ENCODE measurements at places on chromosomes 12 and 14.
A peak's percentile ranks its signal among the peaks of the same experiment; 100 is the strongest.

- no peak for DNase-seq
Measured at GRCh38 chr12:22228022-22228875, 106.3 kb downstream of the ST8SIA1 start.

DNA sequence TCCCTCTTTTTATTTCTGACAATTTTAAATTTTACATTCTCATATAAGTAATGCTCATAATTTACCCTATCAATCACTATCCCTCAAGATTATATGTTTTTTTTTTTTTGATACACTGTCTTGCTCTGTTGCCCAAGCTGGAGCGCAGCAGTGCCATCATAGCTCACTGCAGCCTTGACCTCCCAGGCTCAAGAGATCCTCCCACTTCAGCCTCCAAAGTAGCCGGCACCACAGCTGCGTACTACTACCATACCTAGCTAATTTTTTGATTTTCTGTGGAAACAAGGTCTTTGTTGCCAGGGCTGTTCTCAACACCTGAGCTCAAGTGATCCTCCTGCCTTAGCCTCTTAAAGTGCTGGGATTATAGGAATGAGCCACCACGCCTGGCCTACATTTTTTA lies 4.4 kb downstream of the DUSP16 start:
- no peak for DNase-seq

GRCh38 chr12:116945886-116946550 lies 35.3 kb downstream of the FBXW8 start:
- DNase-seq = no peak

DNA sequence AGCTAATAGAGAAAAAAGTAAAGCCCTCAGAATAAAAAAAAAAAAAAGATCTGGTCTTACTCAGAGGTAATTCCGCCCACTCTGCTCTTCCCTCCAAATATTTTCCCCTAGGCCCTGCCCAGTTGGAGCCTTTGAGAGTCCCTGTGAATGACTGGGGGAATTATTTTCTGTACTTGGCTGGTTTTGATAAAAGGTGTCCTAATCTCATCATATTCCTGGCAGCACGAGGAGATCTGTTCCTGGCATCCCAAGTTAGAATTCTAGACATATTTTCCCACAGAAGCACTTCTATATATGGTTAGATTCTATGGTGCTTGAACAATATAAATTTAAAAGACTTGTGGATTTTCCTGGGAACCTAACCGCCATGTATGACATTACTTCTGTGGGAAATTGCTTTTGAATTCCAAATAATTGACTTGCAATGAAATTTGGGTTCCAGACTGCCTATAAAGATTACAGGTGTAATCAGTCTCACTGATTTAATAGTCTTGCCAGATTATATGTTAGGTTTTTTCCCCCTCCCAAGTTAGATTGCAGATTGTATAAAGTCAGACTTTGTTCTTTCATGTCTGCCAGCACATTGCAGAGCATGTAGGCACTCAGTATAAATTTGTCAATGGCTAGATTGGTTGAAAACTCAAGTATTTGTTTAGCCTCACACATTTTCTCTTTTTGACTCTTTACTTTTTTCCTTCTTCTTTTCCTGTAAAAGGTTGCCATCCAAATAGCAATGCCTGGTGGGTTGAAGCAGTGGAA lies 12.3 kb downstream of the GPX2 start:
- no peak for DNase-seq

GRCh38 chr14:30748343-30748742 lies 126.0 kb upstream of the COCH start:
- DNase-seq = peak; percentile 53

GRCh38 chr12:54585243-54585642 lies 3.2 kb downstream of the PPP1R1A start:
- DNase-seq = no peak

- DNase-seq = no peak
Measured at GRCh38 chr12:122282061-122282460, 15.8 kb upstream of the VPS33A start.

DNA sequence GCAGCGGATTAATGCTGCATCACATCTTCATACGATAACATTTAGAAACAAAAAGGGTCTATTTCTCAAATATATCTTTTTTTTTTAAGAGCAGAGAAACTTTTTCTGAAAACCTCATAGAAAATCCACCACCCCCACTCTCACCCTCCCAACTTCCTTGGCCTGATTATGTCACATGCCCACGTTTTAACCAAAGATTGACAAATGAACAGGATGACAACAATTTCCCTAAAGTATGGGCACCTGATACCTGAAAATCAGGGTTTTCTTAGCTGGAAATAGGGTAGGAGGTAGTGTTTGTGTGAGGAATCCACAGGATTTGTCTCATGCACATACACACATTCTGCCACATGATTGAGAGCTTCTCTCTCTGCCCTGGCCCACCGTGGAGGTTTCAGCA lies 74.7 kb upstream of the MDM1 start:
- DNase-seq = no peak

DNA sequence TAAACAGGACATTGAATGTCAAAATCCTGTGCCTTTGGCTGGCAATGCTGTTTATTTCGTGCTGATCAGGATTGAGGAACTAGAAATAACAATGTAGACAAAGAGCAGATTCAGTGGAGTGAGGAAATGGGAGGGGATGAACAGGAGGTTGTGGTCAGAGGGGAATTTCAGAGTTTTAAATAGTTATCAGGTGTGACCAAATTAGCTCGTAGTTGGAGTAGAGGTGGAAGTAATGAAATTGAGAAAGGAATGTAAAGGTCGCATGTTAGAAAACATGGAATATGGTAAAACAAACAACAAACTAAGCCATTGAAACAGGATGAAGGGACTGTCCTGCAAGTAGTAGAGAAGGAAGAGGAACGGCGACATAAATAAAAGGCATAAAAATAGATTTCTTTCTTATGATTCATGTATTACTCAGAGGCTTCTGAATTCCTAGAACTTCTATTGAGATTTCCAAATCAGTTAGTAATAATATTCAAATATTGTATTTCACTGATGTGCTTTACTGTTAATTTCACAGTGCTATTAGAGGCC lies 9.5 kb upstream of the SAV1 start:
- peak; percentile 49 for DNase-seq

DNA sequence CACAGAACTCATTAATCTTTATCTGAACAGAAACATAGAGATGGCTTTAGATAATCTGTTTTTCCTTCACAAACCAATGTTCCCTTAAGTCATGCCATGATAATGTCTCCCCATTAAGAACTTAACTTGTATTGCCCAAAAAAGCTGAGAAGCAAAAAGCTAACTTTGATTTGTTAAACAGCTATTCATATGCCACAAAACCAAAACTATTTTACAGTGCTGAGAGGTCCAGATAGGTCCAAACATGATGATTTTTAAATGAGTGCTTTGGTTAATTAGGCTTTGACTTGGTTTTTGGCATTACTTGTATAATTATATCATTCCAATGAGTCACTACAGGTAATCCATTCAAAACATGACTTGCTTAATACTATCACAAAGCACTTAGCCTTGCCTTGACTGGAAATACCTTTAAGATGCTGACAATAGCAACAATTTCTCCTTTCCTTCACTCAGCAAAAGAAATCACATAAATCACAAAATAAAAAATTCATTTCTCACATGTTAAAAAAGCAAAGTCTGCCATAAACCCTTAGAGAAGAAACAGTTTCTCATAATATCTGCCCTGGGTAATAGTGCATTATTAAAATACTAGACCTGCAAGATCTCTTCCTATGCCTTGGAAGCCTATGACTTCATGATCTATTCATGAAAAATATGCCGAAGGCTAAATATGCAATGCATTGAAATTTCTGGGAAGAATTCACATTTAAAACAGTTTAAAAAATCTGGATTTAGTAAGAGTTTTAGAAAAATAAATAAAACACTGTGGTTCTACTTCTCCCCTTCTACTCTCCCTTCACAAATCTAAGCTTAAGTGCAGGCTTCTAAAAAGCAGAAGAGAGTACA lies 52.0 kb upstream of the SAV1 start:
- DNase-seq = no peak

DNA sequence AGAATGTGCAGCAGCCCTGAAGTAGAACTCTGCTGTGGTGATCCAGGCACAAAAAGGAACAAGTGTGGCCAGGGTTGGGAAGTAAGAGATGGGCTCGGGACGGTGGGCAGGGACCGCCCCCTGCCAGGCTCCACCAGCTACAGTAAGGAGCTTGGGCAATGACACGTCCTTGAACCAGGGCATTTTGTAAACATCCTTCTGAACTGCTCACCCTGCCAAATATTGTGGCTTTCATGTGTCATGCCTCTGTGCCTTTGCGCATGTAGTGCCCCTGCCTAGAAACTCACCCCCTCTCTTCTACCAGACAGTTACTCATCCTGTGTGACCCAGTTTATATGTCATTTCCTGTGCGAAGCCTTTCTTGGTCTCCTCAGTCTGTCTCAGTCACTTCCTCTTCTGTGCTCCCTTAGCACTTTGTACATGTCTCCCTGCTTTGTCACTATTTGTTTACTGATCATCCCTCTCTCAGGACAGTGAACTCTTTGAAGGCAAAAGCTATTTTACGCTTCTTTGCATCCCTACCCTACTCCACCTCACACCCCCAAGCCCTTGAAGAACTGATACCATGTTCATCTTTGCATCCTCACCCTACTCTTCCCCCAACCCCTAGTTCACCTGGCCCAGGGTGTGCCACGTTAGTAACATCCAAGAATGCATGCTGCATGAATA lies 108.9 kb upstream of the PLEKHG7 start:
- DNase-seq = peak; percentile 83

GRCh38 chr12:15443611-15444010 lies 121.3 kb downstream of the PTPRO start:
- DNase-seq = no peak

DNA sequence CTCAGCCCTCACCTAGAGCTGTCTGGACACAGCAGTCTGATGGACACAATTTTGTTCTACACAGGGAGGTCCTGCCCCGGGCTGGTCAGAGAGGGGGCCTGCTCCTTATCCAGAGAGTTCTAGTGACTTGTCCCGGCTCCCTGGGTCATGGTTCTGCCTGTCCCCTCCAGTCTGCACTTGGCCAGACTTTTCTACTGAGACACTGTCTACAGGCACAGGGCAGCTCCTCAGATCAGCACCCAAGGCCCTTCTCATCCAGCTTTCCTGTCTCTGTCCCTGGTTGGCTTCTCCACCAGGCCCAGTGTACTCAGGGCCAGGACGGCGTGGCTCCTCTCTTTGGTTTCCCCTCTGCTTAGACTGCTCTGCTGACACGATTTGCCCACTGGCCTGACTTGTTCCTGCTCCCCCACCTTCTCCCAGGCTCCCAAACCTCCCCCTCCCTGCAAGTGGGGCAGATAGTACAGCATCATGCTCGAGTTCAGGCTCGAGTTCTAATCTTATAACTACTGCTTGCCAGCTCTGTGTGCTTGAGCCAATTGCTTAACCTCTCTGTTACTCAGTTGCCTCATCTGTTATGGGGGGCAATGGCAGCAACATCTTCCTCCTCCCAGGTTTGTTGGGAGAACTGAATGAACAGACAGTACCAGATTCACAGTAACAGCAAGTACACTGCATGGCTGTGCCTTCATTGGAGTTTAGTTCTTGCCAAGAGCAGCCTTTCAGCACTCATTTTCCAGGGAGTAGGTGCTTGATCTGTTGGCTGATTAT lies 22.0 kb upstream of the COL2A1 start:
- no peak for DNase-seq

GRCh38 chr12:124032265-124032886 lies 59.4 kb downstream of the ZNF664 start:
- peak; percentile 80 for DNase-seq

GRCh38 chr14:70086685-70087379 lies 101.9 kb downstream of the SLC8A3 start:
- peak; percentile 48 for DNase-seq

- no peak for DNase-seq
Measured at GRCh38 chr12:118219106-118219505, 83.2 kb downstream of the PEBP1 start.

- no peak for DNase-seq
Measured at GRCh38 chr14:57212919-57213318, 55.8 kb downstream of the EXOC5 start.

- DNase-seq = peak; percentile 42
Measured at GRCh38 chr14:60250257-60251035, 1.4 kb downstream of the PPM1A start.

- DNase-seq = no peak
Measured at GRCh38 chr14:95162641-95163040, 5.3 kb upstream of the DICER1 start.

DNA sequence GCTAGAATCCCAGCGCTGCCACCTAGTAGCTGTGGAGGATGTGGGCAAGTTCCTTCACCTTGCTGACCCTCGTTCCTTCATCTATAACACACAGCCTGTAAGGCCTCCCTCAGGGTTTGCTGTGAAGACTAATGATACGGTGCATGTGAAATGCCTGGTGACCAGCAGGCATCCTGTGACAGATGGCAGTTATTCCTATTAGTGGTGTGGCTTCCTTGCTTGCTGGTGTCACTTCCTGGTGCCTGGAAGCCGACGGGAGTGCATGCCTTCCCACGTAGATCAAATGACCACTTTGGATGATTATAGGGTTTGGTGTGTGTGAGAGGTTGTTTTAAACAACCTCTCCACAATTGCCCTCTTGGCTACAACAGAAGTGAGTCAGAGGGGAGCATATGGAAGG lies 894.9 kb downstream of the VRK1 start:
- no peak for DNase-seq

- no peak for DNase-seq
Measured at GRCh38 chr12:47212701-47213039, 132.9 kb upstream of the AMIGO2 start.

- DNase-seq = no peak
Measured at GRCh38 chr14:68664225-68664681, 128.6 kb downstream of the ZFP36L1 start.

GRCh38 chr12:4762773-4763172 lies 42.6 kb downstream of the GALNT8 start:
- no peak for DNase-seq

- DNase-seq = no peak
Measured at GRCh38 chr12:61911113-61911512, 349.1 kb upstream of the USP15 start.

DNA sequence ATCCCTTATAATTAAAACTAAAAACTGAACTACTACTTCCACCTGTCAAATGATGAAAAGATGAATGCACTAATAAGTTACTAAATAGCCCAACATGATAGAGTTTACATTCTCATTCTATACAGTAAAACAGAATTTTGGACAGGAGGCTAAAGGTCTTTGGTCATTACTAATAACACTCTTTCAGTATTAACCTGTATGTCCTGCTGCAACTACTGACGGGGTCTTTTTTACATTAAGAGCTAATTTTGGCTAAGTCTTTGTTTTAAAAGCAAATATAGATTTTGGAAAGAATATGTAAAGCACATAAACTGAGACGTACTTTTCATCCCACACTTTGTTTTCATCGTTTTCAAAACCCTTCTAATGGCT lies 175.4 kb upstream of the CDKN3 start:
- no peak for DNase-seq

DNA sequence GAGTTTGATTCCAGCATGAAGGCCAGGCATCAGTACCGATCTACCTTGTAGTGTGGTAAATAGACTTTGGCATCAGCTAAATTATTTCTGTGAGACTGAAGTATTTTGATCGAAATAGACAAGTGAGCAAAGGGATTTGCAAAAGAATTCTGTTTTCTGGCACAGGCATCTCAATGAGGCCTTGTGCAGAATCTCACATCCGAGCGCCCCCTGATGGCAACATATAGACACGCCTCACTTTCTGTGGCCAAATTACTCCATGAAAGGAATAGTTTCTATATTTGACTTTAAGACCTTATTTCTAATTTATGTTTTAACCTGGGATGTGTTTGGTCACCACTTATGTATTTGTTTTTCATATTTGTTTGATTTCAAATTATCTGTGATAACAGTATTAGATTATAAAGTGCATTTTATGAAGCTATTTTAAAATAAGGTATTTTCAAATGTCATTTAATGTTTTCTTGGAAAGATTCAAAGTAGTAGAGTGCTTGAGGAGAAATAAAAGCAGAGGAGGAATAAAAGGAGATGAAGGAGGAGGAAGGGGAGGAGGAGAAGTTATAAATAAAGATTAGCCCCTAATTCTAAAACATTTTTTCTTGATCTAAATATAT lies 731.9 kb downstream of the NRXN3 start:
- DNase-seq = peak; percentile 79

Data from pons (tissue), 1 donor.